Immature natural killer cell (primary cell): ENCODE measurements at places on chromosomes 3 and 15. TPM values are rescaled to one million over a fixed set of nuclear protein-coding genes. Genes with fewer than 3 reads are reported as not detected.

The C2CD4B gene
- polyA plus RNA-seq, result not detected

The DBR1 gene
- polyA plus RNA-seq, result 7.3 TPM

DNA sequence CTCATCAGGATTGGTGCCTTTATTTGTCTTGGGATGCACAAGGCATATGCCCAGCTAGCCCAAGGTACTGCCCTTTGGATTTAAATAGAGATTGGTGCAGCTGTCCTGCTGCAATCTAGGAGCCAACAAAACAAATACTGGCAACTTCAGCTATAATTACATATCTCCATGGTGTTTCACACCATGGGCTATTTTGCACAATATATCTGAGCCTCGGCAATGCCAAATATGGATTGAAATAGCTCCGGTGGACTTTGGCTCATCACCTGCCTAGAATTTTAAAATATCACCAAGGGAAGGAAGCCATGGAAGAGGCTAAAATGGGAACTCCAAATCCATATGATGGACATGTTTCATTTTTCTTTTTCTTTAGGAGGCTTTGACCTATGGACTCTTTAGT, 367.8 kb upstream of the UMPS start:
- DNase-seq, result no peak

- no peak for DNase-seq
Observed at GRCh38 chr15:74340150-74340549, 27.3 kb downstream of the CYP11A1 start.

- DNase-seq, result no peak
Observed at GRCh38 chr3:23435318-23435717, 232.2 kb downstream of the UBE2E2 start.

- DNase-seq, result no peak
Observed at GRCh38 chr3:22893101-22893500, 310.0 kb upstream of the UBE2E2 start.

- DNase-seq, result no peak
Observed at GRCh38 chr15:77527164-77527778, 105.4 kb downstream of the LINGO1 start.

- DNase-seq, result no peak
Observed at GRCh38 chr3:79672075-79672474, 95.7 kb downstream of the ROBO1 start.

GRCh38 chr3:44509393-44509921, 32.0 kb upstream of the ZNF445 start:
- peak; percentile 1 for DNase-seq

DNA sequence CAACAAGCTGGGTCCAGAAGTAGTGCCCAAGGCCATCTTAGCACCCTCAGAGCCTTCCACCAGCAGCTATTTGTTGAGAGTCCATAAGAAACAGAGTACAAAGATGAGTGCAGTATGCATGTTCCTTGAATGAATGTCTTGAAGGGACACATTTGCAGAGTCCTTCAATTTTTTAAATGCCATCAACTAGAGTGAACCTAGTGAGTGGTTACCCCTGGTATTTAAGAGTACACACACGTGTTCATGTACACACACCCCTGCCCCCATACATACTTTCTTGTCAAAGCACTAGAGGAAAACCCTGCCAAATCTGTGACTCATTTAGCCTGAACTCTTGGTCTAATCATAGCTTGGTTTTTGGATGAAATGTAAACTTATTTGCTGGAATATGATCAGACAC, 84.5 kb upstream of the GALNT15 start:
- DNase-seq, result no peak
